ENCODE measurements at places on chromosomes 3 and 15. TPM values are rescaled to one million over a fixed set of nuclear protein-coding genes. Genes with fewer than 3 reads are reported as not detected.

DENND6A gene
- 3.2 TPM for polyA plus RNA-seq

SLC9C1 gene
- not detected for polyA plus RNA-seq

ACSBG1 gene
- polyA plus RNA-seq, result 3.8 TPM

CPLX3 gene
- 2.4 TPM for polyA plus RNA-seq

TFRC gene
- polyA plus RNA-seq, result 27.9 TPM
